Myocyte (in vitro differentiated cells): ENCODE measurements at places on chromosomes 12 and 14. TPM values are rescaled to one million over a fixed set of nuclear protein-coding genes. Genes with fewer than 3 reads are reported as not detected.

The CD4 gene
- not detected in 2 replicates for total RNA-seq

DNA sequence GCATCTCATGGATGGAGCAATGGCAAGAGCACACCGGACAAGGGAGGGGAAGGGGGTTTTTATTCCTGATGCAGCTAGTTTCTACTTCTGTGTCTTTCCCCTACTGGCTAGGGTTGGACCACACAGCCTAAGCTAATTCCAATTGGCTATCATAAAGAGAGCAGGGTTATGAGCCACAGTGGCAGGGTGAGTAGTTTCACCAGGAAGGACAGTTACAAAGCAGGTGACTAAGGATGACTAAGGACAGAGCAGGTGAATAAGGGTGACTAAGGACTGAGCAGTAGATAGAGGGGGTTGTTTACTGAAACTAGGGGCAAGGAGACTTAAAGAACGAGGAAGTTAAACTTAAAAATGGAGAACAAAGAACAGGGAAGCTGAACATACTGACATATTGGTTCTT is 321.4 kb upstream of the SEL1L start:
- DNase-seq: no peak

The SMCO3 gene
- total RNA-seq: not detected in 2 replicates

The SSTR1 gene
- total RNA-seq: 0.32 and 0.68 TPM in 2 replicates

- no peak for DNase-seq
Measured at GRCh38 chr12:5650829-5651461, 219.0 kb downstream of the NTF3 start.

The WDHD1 gene
- total RNA-seq: 4.0 and 5.3 TPM in 2 replicates

The ZBTB39 gene
- 3.9 and 4.0 TPM in 2 replicates for total RNA-seq

The TMEM229B gene
- total RNA-seq: 1.4 TPM in 2 replicates

GRCh38 chr12:51759175-51759574 is 89.3 kb downstream of the FIGNL2 start:
- DNase-seq: no peak

DNA sequence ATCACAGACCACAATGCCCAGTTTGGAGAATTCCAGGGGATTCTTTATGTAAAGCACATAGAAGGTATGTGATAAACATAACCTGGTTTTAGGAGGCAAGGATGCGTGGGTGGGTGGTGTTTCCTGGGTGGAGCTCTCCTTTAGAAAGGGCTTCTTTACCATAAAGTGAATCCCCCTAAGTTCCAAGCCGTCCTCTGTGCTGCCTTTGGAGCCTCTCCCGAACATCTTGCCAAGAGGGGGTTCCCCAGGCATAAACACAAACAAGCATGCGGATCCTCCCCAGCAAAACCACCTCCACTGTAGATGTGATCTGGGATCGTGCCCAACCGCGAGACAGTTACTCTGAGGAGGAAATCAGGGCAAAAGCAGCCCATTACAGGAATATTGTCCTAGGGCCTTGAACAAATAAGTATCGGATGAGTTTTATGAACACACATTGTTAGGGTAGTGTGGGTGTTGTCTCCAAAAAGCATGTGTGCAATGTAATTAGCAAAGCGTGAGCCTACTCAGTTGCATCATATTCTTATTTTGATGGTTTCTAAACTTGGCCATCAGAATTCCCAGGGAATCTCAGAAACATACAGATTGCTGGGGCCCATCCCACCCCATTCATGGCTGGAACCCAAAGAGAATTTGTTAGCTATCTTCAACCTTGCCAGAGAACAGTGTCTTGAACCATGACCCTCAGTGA is 48.8 kb upstream of the CORO1C start:
- no peak for DNase-seq

- peak; percentile 71 for DNase-seq
Measured at GRCh38 chr12:49189731-49190716, 1.1 kb upstream of the TUBA1A start.

The CCDC197 gene
- not detected in 2 replicates for total RNA-seq

The SUSD6 gene
- 13.4 and 14.6 TPM in 2 replicates for total RNA-seq

GRCh38 chr14:75499084-75499875 is 23.0 kb upstream of the BATF start:
- no peak for DNase-seq

The GRIN2B gene
- under 0.01 TPM in 1 of 2 replicates, not detected in the other for total RNA-seq

The RTN1 gene
- 0.29 and 0.36 TPM in 2 replicates for total RNA-seq

The ORMDL2 gene
- total RNA-seq: 8.8 and 12.5 TPM in 2 replicates

- peak; percentile 92 for DNase-seq
Measured at GRCh38 chr14:74712499-74713394, at the start of the genes AREL1 and FCF1. Gene AREL1, minus strand, starts transcription at chr14:74713080. Its CDS starts 27,465 bp downstream, at chr14:74685615. Gene FCF1, plus strand, starts transcription at chr14:74713144. Its CDS starts 54 bp downstream, at chr14:74713198.

GRCh38 chr12:26723379-26724308 is 109.3 kb downstream of the ITPR2 start:
- peak; percentile 49 for DNase-seq

The BDKRB1 gene
- 0.08 TPM in 1 of 2 replicates, not detected in the other for total RNA-seq

- DNase-seq: no peak
Measured at GRCh38 chr12:61566183-61566582, 694.0 kb upstream of the USP15 start.

The TCL1B gene
- not detected in 2 replicates for total RNA-seq

DNA sequence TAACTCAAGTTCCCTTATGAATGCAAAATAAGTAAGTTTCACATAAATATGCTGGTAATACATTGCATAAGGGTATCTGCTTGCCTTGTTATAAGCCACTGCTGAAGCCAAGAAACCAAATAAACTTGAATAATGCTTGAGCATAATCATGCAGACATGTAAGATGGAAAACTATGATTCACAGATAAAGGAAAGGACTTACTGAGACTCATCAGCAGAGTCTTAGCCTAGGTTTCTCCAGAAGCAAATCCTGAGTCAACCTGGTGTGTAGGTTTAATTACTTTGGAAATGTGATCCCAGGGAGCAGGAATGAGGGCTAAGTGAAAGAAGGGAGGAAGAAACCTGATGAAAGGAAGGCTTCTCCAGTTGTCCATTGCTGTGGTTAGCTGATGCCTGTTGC is 107.7 kb upstream of the BTG1 start:
- DNase-seq: peak; percentile 48

DNA sequence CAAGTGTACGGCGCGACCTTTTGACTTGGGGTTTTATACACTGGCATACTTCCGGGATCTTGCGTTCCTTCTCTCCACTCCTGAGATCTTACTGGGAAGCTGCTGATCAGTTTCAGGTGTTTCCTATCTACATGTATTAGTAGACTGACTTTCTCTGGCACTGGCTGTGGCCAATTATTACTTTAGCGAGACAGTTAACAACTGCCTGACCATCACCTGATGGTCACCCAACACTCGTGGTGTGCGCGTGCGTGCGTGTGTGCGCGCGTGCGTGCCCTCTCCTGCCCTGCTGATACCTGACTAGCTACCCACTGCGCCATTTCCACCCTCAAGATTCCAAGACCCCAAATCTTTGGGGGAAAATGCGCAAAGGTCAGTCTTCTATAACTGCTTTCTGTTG is 249.9 kb downstream of the AEBP2 start:
- no peak for DNase-seq

DNA sequence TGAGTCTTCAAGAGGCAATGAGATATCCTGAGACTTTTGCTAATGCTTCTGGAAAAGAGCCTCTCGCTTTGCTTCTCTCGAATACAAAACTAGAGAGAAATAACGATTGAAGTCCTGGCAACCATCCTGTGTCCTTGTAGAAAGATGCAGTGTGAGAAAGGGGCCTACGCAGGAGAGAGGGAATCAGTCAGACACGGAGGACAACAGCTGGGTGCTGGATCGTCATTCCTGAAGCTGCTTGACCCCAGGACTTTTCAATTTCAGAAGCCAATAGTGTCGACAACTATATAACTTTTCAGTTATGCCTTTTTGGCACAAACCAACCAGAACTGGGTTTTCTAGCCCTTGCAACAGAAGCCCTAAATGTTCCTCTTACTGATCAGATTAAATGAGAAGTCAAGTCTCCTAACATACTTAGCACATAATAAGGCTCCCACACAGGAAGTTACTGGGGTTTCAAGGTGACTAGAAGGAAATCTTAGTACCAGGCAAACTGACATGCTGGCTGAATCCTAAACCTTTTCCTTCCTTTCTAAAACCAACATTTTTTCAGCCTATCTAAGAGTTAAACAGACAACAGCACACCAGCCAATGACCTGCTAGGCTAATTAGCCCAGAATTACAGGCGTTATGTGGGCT is 755.6 kb downstream of the MED13L start:
- DNase-seq: no peak

The HCAR1 gene
- not detected in 2 replicates for total RNA-seq

DNA sequence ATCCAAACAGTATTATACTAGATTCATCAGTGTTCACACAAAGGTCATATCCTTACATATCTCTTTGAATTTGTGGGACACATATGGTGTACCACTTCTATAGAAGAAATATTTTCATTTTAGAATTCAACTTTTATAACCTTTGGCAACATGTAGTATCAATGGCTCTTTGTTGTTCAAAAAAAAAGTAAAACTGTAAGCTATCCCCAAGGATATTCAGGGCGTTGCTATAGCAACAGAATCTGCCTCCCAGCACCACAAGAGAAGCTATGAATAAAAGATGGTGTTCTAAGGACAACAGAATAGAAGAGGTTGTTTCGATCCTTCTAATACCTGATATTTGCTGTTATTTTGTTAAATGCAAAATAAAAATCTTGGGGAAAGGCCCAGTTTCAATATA is 139.3 kb downstream of the BRMS1L start:
- DNase-seq: no peak

DNA sequence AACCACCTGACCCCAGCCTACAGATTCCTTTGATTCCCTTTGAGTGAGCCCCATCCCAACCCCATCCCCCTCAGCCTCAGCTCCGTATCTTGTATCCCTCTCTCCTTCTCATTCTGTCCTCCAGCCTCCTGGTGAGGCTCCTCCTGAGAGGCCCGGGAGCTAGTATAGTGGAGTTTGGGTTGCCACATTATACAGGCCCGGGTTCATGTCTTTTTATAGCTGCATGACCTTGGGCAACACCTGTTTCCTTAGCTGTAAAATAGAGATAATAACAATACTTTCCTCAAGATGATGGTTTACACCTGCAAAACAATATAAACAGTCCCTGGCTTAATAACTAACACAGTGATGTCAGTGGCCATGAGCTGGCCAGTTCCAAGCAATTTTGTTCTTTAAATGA is 89.8 kb downstream of the STAB2 start:
- no peak for DNase-seq

The MRPS35 gene
- total RNA-seq: 68.7 and 79.4 TPM in 2 replicates

The KITLG gene
- total RNA-seq: 12.8 and 29.3 TPM in 2 replicates

GRCh38 chr14:53190938-53191337 is 37.8 kb upstream of the DDHD1 start:
- no peak for DNase-seq

DNA sequence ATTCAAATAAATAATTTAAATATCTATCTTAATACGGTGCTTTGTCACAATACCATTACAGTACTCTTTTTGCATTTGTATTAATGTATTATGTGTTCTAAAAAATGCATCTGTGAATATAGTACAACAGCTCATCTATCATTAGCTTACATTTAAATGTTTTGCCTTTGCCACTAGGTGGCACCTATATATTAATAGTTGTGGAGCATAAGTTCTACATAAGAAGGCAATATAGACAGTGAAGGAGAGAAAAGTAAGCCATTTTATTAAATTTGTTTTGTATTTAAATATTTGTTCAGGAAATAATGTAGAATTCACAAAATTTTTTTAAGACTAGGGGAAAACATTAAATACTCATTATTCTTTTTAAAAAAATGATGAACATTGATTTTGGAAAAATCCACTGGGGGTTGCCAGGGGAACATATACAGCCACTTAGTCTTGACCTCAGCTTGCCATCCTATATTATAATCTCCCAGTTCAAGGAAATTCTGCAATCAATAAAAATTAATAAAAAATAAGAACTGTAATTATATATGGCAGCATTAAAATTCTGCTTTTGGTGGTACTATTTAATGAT is 9.8 kb downstream of the CCER1 start:
- peak; percentile 21 for DNase-seq

The VRTN gene
- total RNA-seq: not detected in 2 replicates

GRCh38 chr12:47722136-47722834 is 3.0 kb downstream of the ENDOU start:
- DNase-seq: no peak

GRCh38 chr12:109693653-109694600 is 19.7 kb upstream of the FAM222A start:
- DNase-seq: no peak

- no peak for DNase-seq
Measured at GRCh38 chr12:8088574-8088973, 6.5 kb downstream of the NECAP1 start.

- DNase-seq: no peak
Measured at GRCh38 chr12:96223411-96224218, 29.4 kb downstream of the ELK3 start.

DNA sequence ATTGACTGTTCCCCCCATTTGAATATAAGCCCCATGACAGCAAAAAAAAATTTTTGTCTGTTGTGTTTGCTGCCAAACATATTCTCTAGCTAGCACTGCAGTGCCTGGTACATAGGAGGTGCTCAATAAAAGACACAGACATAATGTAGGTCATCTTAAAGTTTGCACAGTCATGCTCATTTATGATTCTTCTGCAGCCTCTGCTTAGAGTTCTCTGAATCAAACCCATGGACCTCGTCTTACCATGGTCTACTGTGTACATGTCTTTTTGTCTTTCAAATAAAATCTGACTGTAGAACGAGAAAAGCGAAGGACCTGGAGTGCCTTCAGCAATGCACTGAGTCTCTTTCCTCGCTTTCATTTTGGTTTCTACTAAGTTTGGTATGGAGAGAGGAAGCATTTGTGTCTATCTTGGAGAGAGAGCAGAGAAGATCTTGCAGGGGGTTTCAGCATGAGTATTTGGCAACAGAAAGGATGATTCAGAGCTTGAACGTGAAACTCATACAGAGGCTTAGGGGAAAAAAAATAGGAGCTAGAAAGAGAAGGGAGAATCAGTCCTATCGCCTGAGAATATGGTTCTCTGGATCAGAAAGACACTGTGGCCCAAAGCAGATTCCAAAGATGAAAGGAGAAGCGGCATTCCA is 38.8 kb upstream of the TMCC3 start:
- no peak for DNase-seq

- peak; percentile 4 for DNase-seq
Measured at GRCh38 chr14:63632932-63633514, 8.6 kb downstream of the WDR89 start.

The WNT1 gene
- not detected in 2 replicates for total RNA-seq

The LHX5 gene
- total RNA-seq: not detected in 2 replicates

The RHEBL1 gene
- 1.2 TPM in 1 of 2 replicates, not detected in the other for total RNA-seq

- DNase-seq: no peak
Measured at GRCh38 chr12:128583453-128583852, 240.3 kb downstream of the SLC15A4 start.
